ENCODE measurements at places on chromosomes 4 and X.
A peak's percentile ranks its signal among the peaks of the same experiment; 100 is the strongest.

GRCh38 chrX:111264385-111264784 lies 5.9 kb downstream of the CAPN6 start:
- no peak for DNase-seq

- DNase-seq = no peak
These were observed 35.1 kb upstream of the AP1AR start for GRCh38 chr4:112196461-112196860.

GRCh38 chr4:25310803-25311166 lies 1.8 kb upstream of the ZCCHC4 start:
- no peak for DNase-seq

DNA sequence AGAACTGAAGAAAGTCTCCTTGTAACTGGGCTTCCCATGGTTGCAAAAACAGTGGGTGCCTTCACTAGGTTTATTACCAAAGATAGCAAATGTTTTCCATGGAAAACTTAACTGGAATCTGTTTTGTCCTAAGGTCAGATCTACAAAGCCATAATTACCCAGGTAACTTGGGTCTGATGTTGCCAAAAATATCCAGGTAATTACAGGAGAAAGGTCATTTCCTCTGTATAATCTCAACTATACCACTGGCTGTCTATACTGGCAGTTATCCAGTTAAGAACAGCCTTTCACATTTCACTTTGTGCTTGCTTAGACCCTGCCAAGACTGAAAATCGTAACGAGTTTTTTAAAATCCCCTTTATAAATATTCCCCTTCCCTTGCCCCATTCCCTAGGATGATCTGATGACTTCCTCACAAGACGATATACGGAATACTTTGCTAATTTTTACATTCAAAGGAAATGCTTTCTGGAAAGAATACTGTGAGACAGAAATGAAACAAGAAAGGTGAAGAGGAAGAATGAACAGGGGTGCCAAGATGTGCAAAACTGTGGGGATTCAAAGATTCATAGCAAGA lies 105.5 kb downstream of the MAML3 start:
- no peak for DNase-seq

DNA sequence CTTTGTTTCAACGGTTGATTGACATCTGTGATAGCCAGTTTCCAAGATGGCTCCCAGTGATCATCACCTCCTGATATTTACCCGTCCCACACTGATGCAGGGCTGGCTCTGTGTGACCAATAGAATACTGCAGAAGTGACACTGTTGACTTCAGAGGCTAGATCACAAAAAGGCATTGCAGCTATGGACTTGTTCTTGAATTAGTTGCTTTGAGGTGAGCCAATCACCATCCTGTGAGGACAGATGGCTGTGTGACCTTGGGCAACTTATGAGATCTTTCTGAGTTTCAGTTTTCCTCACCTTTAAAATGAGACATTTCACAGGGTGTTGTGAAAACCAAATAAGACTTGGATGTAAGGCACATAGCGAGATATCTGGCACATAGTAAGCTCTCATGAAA lies 1.8 kb upstream of the GPR82 start:
- DNase-seq = no peak

GRCh38 chrX:117134983-117135382 lies 672.2 kb upstream of the CT83 start:
- DNase-seq = no peak

DNA sequence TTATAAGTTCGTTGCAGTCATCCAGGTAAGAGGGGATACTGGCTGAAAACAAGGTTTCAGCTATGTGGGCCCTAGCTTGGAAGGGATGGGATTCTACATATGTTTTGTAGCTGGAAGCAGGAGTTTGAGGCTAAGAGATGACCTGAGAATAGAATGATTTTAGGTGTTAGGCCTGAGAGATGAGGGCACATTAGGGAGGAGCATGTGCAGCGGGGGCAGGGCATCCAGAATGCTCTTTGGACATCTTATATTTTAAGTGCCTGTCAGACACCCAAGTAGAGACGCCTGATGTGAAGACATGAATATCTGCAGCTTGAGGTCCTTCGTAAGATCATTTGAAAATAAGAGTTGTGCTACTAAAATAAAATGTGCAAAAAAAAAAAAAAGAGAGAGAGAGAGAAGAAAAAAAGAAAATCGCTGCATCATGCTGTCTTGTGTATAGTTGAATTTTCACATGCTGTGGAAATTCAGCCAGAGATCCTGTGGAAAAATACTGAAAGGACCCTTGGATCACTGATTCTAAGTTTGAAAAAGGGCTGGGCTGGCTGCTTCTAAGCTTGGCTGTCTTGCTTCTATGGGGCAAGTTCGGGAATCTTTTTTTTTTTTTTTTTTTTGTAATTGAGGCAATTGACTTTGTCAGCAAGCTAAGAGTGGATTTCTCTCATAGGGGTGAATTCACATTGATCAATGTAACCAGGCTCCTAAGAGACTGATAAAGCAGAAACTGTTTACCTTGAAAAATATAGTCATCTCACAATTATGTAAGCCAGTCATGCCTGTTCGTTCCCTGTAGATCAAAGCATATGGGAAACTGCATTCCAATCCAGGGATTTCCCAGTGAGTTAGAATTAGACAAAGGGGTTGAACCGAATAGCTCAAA lies 341.0 kb upstream of the GATB start:
- no peak for DNase-seq

- no peak for DNase-seq
These were observed 13.4 kb upstream of the TNIP3 start for GRCh38 chr4:121177246-121178137.

- no peak for DNase-seq
These were observed 20.8 kb downstream of the USO1 start for GRCh38 chr4:75745161-75745560.

DNA sequence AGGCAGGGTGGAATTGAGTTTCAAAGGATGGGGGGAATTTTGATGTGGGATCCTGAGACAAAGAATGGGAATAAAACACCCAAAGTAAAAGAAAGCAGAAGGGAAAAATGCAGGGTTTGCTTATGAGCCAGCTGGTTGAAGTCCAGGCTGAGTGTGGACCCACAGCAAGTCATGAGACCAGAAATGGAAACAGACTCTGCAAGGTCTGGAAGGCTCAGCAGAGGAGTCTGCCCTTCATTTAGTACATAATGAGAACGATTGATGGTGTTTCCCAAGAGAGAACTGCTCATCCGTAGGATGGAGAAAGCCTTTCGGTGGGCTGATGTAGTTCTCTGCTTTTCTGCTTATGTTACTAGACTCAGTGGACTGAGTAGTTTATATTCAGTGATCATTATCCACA lies 259.1 kb downstream of the C4orf33 start:
- DNase-seq = no peak

- no peak for DNase-seq
These were observed 46.4 kb downstream of the APOO start for GRCh38 chrX:23861215-23861896.

DNA sequence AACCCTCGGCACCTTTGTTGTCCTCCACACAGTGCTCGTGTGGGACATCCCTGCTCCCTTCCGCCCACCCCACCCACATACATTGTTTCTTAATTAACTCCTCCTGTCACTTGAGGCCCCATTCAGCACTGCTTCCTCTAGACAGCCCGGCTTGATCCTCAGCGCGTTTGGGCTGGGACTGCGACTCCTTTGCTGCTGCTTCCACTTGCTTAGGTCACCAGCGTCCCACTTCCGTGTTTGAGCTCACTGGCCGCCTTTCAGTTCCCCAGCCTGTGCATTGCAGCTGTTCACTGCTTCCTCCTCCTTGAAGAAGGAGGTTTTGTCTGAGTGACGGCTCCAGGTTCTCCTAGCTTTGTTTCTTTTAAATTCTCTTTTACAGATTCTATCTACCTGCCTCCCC lies 16.1 kb downstream of the RNF4 start:
- peak; percentile 18 for DNase-seq

GRCh38 chr4:77877771-77878565 lies 15.3 kb downstream of the MRPL1 start:
- DNase-seq = no peak

DNA sequence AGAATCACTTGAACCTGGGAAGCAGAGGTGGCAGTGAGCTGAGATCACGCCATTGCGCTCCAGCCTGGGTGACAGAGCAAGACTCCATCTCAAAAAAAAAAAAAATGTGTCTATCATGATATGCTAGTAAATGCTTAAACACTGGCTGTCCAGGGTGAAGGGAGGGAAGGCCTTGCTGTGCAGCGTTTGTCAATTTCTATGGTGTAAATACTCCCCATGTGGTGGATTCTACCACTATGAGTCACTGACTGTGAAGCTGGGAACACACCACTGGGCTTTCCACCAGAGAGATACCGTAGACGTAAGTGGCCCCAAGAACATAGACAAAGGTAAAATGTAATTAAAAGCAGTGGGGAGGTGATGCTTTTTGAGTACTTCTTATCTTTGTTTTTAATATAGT lies 51.3 kb upstream of the LEF1 start:
- DNase-seq = no peak

DNA sequence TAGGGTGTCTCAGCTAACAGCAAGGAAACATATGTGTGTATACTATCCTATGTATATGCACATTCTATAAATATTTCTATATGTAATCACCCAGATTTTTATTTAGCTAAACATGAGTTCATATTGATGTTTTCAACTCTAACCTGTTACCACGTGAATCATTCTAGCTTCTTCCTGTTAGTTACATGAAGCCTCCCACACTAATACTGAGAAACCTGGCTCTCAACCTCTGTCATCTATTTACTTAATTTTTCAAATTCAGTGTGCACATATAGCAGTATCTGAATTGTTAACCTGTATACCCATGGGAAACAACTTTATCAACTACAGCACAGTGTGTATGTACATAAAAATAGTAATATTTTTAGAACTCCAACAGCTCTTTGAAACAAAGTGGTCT lies 57.3 kb downstream of the KLF8 start:
- no peak for DNase-seq

DNA sequence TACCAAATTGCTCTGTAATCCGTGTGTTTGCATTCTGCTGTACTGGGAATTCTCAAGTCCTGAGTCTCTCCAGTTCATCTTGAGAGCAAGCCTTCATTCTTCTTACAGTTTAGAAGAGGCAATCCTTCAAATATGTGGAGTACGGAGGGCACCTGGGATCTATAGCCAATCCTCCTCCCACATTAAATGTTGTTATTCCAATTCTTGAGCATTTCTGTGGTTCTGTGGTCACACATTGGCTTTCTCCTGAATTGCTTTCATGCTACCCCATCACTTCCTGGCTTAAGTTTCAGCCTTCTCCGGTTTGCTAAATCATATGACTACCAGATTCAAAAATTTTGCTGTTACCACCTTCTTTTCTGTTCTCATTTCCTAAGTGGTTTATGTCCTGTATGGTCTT lies 611.1 kb downstream of the PCDH19 start:
- DNase-seq = no peak

GRCh38 chr4:55947254-55947882 lies 1.4 kb upstream of the CEP135 start:
- no peak for DNase-seq

DNA sequence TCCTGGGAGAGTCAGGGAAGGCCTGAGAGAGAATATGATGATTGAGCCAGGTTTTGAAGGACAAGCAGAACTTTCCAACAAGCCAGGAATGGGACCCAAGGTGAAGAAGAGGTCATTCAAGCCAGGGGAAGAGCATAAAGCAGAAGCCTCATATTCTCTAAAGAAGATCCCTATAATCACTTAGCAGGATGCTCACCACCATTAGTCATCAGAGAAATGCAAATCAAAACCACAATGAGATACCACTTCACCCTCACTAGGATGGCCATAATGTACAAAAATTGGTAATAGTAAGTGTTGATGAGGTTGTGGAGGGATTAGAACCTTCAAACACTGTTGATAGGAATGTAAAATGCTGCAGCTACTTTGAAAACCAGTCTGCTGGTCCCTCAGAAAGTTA lies 20.5 kb upstream of the SUPT20HL1 start:
- DNase-seq = no peak

- no peak for DNase-seq
These were observed 34.0 kb downstream of the PLAC8 start for GRCh38 chr4:83080561-83080960.

- no peak for DNase-seq
These were observed 568.2 kb downstream of the CCSER1 start for GRCh38 chr4:90695411-90695810.

DNA sequence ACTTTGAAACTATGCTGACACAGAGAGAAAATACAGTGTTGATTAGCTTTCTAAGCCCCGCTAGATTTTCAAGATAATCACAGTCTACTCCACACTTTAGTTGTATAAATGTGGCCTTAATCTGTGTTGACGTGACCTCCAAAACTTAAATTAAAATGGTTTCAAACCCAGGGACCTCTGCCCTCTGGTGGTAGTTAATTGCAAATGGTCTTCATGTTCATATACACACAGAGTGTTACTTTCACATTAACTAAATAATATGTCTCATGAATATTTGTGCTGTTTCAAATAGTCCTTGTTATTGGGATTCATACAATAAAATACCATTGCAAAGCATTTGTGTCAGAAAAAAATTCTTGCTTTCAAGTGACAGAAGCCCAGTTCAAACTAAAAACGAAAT lies 64.3 kb downstream of the TASL start:
- DNase-seq = no peak

DNA sequence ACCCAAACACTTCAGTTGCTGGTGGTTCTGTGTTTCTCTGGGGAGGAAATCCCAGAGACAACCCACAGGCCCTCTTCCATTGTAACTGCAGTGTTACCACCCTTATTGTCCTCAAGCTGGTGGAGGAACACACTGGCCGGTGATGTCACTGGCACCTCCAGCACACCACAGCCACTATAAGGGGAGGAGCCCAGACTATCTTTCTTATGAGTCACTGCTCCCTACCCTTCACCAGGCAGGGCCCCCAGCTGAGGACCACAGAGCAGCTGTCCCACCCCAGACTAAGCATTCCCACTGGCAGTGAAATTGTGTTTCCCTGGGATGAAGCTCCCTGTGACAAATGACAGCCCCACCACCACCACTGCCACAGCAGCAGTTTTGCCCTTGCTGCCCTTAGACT lies 171.8 kb upstream of the FGF16 start:
- no peak for DNase-seq

GRCh38 chr4:59637596-59637995 lies 1562.5 kb upstream of the ADGRL3 start:
- no peak for DNase-seq

DNA sequence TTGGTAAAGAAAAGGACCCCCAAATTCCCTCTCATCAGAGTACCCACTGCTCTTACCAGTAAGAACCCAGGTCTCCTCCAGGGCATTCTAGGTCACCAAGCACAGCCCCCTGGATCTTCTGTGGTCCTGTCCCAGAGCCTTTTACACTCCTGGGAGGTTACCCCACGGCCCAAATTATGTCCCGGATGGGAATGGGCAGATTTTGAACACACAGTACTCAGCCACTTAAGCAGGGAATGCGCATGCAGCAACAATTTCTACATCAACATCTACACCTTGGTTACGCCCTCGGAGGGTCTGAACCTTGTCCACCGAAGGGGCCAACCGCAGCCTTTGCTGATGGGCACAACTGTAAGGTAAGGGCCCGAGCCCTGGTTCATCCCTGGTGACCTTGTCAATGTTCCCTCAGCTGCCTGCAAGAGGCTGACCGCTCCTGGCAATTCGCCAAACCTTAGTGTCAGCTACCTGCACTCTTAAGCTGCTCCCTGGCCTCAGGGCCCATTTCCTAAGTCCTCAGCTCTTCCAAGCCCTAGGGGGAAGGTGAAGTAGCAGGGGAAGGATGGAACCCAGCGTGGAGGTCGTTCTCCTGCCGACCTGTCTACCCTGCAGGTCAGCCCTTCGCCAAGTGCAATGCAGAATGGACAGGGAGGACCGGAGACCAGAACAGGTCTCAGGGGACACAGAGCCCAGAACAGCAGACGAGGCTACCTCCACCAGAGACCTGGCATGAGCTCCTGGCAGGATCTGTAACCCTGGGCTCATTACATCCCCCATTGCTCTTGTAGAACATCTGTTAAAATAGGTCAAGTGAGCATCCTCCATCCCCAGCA lies 5.9 kb downstream of the TIMP1 start:
- DNase-seq = no peak

GRCh38 chr4:143721317-143721716 lies 20.8 kb upstream of the FREM3 start:
- DNase-seq = no peak
